ENCODE measurements at places on chromosomes 12 and 14.

DNA sequence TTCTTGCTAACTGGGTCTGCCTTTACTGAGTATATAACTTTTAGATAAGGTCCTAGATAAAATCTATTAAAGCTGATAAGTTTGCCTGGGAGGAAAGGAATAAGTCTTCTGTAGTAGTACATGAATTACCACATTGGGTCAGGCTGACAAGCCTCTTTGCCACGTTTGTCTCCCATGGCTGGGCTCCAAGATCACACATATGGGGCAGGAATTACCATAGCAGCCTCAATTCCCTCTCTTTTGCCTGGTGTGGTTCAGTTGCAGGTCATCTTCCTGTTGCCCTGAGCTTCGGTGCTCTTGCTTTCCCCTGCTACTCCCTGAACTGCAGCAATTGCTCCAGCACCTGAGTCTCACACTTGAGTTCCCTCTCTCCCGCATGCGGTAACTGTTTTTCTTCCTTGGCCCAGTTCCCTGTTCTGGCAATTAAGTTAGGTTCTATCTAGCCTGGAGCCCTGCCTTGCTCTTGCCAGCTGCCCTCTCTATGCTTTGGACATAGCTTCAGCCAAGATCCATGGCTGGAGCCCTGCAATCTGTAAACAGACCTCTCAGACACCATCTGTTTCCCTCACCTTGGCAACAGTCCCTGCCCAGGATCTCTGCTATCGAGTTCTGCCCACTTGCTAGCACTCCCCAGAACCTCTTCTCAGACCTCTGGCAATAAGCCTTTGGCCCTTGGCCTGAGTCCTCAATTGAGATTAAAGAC, 5.8 kb upstream of the GLT8D2 start:
- no peak for DNase-seq

DNA sequence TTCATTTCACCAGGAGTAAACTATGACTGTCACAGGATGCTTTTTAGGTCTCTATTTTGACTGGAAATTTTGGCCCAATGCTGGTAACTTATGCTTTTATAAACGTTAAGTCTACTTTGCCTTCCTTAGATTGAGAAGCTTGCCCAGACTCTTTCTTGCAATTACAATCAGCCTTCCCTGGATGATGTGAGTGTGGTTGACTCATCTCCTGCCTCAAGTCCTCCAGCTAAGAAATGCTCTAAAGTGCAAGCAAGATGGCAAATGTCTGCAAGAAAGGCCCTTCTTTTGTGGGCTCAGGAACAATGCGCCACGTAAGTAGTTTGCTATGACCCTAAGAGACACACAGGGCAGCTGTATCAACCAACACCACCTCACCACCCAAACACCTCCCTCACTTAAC, 96.9 kb downstream of the SYNE2 start:
- no peak for DNase-seq

GRCh38 chr12:83801972-83802371, 1110.6 kb downstream of the SLC6A15 start:
- DNase-seq, result no peak

GRCh38 chr14:106811162-106811561, 1284.8 kb downstream of the TMEM121 start:
- no peak for DNase-seq

GRCh38 chr12:90959538-90960139, 4.7 kb upstream of the CCER1 start:
- peak; percentile 39 for DNase-seq

- DNase-seq, result no peak
Measured at GRCh38 chr14:60356386-60356785, 107.4 kb downstream of the PPM1A start.

DNA sequence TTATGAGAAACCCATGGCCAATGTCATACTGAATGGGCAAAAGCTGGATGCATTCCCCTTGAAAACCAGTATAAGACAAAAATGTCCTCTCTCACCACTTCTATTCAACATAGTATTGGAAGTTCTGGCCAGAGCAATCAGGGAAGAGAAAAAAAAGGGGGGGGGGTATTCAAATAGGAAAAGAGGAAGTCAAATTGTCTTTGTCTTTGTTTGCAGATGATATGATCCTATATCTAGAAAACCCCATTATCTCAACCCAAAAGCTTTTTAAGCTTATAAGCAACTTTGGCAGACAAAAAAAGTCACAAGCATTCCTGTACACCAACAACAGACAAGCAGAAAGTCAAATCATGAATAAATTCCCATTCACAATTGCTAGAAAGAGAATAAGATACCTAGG, 19.5 kb downstream of the GLIPR1L1 start:
- DNase-seq, result no peak

GRCh38 chr12:122659579-122659978, 43.6 kb downstream of the HCAR2 start:
- DNase-seq, result no peak

DNA sequence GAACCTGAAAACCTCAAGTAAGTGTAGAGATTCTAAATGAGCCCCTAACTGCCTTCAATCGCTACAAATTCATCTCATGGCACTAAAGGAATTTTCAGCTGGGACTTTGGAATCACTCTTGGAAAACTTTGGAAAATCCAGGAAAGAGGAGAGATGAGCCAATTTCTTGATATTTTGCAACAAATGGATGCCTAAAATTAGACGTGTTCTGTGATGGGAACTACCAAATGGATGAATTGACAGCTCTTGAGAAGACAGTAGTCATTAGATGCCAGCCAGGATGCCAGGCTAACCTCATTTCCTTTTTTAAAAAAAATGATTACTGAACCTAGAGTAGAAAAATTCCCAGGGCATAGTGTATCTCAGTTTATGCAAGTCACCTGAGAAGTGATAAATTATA, 78.3 kb downstream of the NPAS3 start:
- no peak for DNase-seq

DNA sequence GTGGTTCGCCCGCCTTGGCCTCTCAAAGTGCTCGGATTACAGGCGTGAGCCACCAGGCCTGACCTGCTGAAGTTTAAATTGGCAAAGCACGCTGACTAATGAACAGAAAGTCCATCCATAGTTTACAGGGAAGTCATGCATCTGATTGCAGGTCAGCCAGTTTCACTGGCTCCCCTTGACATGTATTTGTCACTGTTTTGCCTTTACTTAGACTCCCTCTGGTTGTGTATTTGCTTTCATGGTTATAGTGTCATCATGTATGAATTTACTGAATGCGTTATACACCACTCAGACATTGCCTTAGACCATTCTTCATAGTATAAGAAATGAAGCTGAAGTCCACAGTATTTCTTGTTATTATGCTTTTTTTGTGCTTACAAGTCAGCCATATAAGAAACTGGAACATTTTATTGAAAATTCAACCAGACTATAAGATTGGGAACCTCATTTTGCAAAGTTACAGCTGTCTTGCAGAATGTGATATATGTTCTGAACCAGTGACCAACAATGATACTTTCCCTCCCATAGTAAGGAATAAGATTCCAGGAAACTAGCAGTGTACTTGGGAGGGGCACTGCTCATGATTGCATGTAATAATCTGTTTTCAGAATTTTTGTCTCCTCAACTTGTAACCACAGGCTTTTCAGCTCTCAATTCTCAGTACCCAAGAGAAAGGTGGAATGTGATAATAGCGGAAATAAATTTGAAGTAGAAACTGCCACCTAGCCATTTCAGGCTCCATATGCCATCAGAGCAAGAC, 51.9 kb upstream of the ATF7IP start:
- no peak for DNase-seq

- DNase-seq, result no peak
Measured at GRCh38 chr12:107558816-107559382, 126.7 kb upstream of the PWP1 start.

GRCh38 chr14:101595887-101596721, 34.8 kb downstream of the DIO3 start:
- no peak for DNase-seq

DNA sequence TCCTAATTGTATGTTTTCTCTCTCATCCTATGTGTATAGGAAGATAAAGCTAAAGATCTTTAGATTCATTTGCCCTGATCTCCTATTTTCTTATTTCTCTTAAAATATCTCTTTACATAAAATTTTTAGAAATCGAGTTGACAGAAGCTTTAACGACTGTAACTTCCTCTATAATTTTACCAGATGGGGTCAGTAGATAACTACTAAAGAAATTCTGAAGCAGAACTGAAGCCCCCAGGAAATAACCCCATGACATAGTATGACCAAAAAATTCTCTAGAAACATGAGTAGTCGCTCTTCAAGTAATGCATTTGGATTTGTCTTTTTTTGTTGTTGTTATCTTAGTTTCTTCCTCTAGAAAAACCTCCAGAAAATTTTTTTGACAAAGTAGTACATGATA, 288.0 kb downstream of the ERC1 start:
- no peak for DNase-seq

DNA sequence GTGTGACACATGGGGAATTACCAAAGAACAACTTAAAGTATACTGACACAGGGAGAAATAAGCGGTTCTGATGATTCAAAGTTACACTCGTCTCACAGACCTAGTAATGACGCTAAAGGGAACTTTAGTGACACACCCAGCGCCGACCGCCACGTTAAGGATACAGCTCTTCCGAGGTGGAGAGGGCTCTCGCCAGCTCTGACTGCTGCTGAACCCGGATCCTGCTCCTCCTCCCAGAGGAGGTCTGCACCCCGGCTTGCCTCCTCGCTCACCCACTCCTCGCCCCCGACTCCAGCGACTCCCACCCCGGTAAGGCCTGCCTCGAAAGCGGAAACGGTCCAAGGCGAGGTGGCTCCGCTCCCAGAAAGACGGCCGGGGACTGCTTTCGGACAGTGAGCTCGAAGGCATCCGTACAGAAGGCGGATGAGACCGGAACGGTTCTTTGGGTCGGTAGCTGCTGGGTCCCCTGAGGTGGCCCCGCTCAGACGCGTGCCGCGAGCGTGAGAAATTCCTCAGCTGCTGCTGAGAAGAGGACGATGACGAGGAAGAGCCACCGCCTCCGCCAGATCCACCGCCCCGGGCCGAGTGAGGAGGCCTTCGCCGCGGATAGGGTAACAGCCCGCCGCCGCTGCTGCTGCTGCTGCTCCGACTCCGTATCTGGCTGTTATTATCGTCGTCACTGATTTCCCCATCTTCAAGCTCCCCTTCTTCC, 643 bp downstream of the ZFC3H1 start:
- no peak for DNase-seq

- no peak for DNase-seq
Measured at GRCh38 chr12:94170690-94171594, 22.6 kb downstream of the PLXNC1 start.

DNA sequence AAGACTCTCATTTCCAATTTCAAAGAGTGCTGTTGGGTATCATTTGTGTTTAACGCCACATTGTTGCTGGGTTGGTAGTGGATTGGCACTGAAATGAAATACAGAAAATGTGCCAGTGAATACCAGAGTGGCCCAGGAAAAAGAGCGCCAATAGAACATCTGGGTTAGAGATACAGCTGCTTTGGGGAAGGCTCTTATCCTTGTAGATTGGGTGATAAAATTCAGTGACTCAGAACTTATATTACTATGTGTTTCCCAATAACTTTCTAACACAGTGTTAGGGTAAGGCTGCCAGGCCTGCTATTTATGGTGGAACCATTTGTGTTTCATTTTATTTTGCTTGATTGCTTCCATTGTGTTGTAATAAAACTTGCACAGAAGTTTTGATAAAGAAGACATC, 168.2 kb upstream of the SSTR1 start:
- DNase-seq, result no peak

- no peak for DNase-seq
Measured at GRCh38 chr14:23296012-23296777, 6.5 kb downstream of the PPP1R3E start.

DNA sequence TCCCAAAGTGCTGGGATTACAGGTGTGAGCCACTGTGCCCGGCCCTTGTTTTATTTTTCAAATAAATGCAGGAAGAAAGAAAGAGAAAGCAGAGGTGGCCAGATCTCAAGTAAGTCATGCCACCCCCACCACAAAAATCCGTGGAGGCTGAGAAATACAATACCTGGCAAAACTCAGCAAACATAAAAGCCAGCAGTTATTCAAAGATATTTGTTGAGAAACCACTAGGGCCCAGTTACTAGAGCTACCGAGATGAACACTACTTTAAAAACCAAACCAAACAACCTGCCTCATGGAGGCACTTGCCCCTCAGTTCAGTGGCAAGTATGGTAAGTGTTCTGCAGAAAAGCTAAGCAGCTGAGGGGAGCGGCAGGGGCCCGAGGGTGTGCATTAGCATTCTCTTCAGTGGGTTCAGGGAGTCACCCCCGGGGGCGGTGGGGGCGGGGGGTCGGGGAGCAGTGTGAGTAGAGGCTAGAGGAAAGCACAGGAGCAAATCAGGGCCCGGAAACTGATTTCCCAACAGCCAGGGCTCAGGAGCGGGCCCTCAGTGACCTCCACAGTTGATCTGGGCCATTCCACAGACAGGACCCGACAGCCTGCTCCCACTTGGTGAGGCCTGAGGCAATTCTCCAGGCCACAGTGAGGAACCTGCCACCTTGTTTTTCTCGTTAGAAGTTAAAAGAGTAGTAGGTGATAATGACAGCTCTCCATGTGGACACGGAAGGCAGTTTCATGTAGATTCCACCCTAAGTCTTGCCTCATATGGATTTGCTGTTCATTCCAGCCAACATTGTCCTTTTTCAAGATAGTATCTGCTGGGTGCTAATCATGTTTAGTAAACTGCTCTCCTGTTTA, 8.6 kb downstream of the EVL start:
- no peak for DNase-seq

- DNase-seq, result no peak
Measured at GRCh38 chr14:37778135-37778943, 182.9 kb downstream of the TTC6 start.

DNA sequence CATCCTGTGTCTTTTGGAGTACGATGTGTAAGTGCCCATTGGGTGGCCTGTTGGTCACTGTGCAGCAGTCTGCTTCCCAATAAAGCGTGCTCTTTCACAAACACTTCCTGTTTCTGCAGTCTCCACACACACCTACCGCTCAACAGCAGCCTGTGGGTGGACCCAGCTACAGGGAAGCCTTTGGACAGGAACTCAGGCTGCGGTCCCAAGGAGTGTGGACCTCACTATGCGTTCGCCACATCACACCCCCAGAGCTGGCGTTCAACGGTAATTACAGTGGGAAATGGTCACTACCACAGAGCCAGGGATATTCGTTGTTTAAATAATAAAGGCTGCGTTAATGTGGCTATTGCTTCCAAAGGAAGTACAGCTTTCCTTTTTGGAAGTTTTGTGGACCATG, 16.2 kb downstream of the PSMC1 start:
- DNase-seq, result no peak

DNA sequence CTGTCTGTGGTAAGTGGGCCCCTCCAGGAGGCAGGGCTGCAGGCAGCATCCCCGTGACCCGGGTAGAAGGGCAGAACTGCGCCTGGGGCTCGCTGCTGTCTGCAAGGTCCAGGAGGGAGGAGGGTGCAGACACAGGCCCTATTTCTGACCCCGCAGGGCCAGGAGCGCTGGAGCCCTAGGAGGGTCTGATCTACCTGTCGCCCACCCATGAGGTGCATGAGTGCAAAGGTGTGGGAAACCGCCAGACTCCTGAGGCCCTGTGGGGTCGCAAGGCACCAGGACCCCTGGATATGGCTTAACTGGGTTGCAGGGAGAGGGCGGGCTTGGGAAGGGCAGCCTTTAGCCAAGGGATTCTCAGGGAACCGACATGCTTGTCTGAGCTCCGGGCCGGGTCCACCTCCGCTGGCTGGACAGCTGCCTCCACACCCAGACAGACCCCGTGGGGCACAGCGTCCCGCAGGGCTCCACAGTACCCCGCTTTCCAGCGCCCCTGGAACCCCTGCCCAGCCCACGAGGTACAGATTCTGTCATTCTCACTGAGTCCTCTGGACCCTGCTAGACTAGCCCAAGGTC, 72.9 kb upstream of the TSPAN11 start:
- no peak for DNase-seq
